EH (cell line): ENCODE measurements at places on chromosomes 3 and 15.

DNA sequence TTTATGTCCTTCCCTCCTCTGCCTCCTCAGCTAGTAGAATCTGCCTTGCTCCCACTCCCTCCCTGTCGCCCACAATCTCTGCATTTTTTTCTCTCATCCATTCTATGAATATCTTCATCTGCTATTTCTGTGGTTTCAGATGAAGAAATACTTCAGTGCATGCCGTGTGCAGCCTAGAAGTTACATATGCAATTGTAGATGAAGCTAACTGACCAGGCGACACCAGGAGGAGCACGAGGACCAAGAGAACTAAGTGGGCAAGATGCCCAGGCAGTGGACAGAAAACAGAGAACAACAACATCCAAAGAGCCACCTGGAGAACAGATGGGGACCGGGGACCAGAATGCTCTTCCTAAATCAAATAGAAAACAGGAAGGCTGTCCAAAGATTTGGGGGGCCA lies 121.4 kb upstream of the ATP11B start:
- peak; percentile 21 for DNase-seq

- DNase-seq, result peak; percentile 85
Measured at GRCh38 chr3:138042043-138042442, 32.1 kb downstream of the CLDN18 start.

GRCh38 chr3:172520301-172520831 lies 2.9 kb downstream of the TNFSF10 start:
- peak; percentile 74 for DNase-seq

DNA sequence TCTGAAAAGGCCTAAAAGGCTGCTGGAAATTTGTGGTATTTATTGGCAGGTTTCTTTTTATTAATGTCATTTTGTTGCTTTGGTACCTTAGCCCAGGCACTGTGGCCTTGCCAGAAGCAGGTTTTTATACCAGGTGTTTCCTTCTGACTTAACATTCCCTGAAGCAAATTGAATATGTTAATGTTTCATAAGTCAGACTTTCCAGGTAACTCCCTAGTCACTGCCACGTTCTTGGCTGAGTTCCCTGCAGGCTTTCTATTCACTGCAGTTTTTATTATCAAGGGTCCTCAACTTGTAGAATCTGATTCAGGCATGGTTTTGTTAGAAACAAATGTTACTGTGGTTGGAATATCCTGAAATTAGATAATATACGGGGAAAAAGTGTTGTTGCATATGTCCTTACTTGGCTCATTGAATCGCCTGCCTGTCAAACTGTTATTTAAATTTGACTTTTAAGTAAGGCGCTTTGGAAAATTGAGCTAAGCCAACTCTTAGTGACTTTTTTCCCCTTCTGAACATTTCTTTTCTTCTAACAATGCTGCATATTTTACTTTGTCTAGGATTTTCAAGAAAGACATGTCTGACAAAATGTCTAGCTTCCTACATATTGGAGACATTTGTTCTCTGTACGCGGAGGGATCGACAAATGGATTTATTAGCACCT lies 22.9 kb downstream of the ITPR1 start:
- DNase-seq, result no peak

- no peak for DNase-seq
Measured at GRCh38 chr3:60140160-60140559, 1090.3 kb upstream of the CFAP20DC start.

DNA sequence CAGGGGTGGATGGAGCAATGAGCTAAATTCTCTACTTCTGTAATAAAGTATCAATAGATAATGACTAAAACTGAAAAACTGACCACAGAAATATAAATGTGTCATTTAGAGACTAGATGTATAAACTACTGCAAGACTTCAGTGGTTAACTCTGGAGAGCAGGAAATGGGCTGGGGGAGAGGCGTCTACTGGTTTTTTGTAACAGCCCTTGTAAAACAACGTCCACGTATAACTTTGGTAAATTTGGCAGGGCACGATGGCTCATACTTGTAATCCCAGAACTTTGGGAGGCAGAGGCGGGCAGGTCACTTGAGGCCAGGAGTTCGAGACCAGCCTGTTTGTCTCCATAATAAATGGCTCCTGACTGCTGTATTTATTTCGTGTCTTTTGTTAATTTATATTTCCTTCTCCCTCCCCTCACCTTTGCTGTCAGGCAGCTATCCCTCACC lies 12.5 kb downstream of the RAB27A start:
- no peak for DNase-seq

DNA sequence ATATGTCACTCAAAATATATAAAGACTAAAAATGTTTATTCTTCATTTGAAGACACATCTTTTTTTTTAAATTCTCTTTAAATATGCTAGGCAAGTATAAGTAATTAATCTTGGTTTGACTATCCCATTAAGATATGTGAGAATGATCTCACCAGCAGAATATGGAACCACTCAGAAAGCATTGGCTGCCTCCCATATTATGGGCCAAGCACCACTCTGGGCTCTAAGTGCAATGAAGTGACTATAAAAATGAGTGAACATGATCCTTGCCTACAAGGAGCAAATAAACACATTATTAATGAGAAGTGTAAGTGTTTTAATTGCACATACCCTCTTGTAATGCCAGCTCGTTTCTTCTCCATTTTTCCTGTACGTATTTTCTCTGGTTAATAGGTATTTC lies 328.5 kb downstream of the NAALADL2 start:
- peak; percentile 34 for DNase-seq

DNA sequence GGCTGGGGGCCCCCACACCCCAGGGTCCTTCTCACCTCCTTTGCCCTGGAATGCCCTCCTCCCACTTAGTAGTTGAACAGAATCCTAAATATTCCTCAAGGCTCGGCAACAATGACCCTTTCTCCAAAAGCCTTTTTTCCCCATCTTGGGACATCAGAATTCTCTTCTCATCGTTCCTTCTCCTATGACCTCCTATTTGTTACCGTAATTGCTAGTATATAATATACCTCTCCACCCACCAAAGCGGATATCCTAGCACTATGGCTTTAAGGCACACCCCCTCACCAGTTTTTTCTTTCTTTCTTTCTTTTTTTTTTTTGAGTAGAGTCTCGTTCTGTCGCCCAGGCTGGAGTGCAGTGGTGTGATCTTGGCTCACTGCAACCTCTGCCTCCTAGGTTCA lies 16.8 kb downstream of the HDAC11 start:
- no peak for DNase-seq

GRCh38 chr3:9172851-9173321 lies 76.6 kb downstream of the SRGAP3 start:
- peak; percentile 15 for DNase-seq

DNA sequence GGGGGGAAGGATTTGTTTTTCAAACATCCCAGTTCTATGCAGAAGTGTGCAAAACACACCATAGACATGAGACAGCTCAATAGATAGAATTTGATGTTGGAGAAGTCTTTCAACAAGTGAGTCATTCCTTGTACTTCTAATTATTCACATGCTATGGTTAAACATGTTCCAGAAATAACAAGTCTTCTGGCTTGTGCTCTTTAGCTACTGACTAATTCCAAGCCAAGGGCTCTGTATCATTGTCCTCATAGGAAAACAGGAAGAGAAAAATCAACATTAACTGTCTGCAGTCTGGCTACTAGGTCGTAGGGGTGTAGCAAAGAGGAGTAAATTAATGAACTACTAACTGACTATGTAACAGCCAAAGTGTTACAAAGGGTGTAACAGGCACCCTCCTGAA lies 25.8 kb downstream of the LDHAL6B start:
- DNase-seq, result peak; percentile 95

DNA sequence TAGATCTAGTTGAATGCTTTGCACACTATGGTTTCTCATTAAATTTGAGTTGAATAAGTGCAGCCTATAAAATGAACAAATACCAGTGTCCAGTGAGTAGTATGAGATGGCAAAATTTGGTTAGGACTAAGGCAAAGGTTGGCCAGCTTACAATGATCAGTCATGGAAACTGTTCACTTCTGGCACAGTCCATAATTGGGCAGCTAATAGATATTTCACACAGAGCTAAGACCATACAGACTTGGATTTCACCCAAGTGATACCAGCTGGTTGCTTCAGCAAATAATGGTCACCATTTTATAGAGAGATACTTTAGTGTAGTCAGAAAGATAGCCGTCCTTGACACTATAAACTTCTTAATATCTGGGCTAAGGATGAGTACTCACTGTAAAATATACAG lies 15.7 kb downstream of the GAP43 start:
- no peak for DNase-seq

DNA sequence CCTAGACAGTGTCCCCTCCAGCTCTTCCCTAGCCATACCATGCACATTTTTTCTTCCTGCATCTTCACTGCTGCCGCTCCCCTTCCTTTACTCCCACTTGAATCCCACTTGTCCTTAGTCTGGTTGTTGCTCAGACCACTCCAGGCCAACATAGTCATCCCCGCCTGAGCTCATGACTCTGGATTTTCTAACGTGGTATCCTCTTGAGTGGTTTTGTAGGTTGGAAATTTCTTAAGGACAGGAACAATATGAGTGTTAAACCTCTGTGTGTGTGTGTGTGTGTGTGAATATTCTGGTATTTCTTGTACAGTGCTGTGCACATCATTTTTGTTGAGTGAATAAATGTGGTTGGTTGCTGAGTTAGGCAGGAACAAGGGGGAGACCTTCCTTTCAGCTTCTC lies 3.1 kb downstream of the BAHD1 start:
- no peak for DNase-seq

GRCh38 chr3:118116991-118117390 lies 917.7 kb downstream of the IGSF11 start:
- no peak for DNase-seq

GRCh38 chr3:70775257-70775656 lies 462.8 kb upstream of the MDFIC2 start:
- DNase-seq, result no peak

DNA sequence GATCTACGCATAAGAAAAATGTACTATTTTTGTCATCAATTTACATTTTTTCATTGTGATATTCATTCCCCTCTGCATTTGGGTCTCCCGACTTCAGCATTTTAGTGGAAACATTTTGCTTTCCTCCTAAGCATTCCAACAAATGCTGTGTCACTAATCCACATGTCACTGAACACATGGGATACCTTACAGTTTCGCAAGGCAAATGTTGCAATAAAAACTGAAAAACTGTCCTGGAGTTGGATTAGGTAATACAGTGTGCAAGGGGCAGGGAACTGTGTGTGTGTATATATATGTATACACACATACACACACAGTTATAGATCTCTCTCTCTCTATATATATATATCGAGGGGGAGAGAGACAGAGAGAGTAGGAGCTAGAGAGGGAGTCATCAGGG lies 632.2 kb downstream of the MAGI1 start:
- DNase-seq, result peak; percentile 27

DNA sequence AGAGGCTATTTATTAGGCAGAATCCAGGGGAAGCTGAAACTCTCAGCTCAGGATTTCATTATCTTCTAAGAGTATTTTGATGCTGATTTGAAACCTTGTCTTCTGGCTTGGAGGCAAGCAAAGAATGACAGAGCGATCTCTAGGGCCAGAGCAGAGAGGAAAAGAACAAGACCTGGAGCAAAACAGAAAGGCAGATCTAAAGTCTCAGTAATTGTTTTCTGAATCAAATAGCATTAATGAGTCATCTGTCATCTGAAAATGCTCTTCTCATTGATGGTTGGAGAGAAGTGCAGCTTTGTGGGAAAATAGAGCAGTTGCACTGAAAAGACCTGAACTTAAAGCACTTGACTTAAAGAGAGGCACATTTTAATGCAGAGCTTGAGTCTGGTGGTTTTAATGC lies 385.9 kb downstream of the RAP2B start:
- DNase-seq, result no peak

DNA sequence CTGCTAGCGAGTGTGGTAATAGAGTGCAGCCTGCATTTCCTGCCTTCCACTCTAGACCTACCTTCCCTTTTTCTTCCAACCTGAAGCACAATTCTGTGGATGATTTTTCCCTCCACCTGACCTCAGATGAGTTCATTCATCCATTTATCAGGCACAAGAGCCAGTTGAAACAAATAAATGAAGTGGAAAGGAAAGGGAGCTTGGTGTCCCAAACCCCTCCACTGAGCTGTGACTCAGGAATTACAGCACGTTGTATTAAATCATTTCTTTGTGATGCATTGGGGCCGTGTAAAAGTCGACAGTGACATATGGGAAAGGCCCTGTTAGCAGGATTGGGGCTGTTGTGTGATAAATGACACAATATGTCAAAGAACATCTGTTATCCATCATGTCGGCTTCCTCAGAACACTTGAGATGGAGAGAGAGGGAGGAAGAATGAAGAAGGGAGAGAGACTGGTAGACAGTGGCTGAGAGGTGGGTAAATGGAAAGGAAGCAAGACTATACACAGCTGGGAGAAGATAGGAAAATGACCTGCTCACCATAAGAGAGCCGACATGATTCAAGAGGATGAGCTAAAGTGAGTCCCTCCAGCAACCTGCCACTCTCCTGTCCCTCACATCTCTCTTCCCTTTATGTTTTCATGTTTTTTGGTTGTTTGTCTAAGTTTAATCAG lies 366.0 kb downstream of the AGBL1 start:
- no peak for DNase-seq

GRCh38 chr3:191220908-191221307 lies 21.9 kb downstream of the OSTN start:
- no peak for DNase-seq
